ENCODE measurements at places on chromosomes 1 and 21. TPM values are rescaled to one million over a fixed set of nuclear protein-coding genes. Genes with fewer than 3 reads are reported as not detected.

ADGRB2 gene
- 6.3 TPM for total RNA-seq

CFAP126 gene
- total RNA-seq: not detected

DAB1 gene
- total RNA-seq: 1.6 TPM

DNASE2B gene
- not detected for total RNA-seq
